Dermis blood vessel endothelial cell (primary cell): ENCODE measurements at places on chromosomes 2 and 18.
A peak's percentile ranks its signal among the peaks of the same experiment; 100 is the strongest.

GRCh38 chr2:133957724-133958480, 296.0 kb upstream of the MGAT5 start:
- DNase-seq = no peak

DNA sequence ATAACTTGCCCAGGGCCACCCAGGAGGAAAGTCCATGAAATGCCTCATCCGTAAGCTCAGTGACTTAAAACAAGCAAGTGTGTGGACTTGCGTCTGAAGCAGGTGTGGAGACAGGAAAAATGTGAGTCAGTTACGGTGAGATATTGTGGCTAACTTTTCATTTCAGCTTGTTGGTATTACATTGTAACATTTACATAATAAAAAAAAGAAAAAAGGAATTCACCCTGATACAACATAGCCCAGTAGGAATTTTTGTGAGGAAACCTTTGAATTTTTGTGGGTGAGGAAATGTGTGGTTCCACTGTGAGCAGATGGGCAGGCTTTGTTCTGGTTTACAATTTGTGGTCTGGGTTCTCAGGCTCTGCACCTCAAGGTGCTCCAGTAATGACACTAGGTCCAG, 33.7 kb upstream of the LYPD6B start:
- DNase-seq = no peak

- DNase-seq = no peak
These were observed 90.9 kb downstream of the PLA2R1 start for GRCh38 chr2:159971365-159972152.

GRCh38 chr2:217733461-217733860, 269.3 kb downstream of the TNS1 start:
- no peak for DNase-seq

- peak; percentile 2 for DNase-seq
These were observed 1710.4 kb downstream of the SUCLG1 start for GRCh38 chr2:82748653-82749052.

DNA sequence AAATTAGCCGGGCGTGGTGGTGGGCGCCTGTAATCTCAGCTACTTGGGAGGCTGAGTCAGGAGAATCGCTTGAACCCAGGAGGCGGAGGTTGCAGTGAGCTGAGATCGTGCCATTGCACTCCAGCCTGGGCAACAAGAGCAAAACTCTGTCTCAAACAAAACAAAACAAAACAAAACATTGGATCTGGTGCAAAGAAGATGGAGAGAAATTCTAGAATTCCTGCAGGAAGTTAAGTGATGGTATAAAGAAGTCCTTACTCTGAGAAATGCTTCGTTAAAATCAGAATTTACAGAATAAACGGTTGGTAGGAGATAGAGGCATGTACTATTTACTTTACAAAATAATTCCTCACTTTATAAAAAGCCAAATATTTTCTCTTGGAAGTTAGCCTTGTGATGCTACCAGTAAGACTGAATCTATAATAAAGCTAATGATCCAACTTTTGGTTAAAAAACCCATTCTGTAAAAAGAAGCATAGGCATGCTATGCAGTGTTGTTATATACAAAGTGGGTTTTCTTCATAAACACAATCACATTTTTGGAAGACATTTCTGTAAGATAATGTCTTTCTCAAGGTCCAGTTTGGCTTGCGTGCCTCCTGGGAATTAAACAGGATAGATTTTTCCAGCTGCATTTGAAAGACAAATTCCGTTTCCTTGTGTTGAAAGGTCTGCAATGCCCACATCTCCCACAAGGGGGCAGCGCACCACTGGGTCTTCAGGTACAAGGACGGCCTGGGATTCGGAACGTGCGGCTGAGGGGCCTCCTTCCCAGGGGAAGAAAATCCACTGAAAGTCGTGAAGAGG, 35.6 kb upstream of the PNO1 start:
- peak; percentile 94 for DNase-seq

GRCh38 chr2:37934591-37935513, 9.8 kb downstream of the RMDN2 start:
- DNase-seq = no peak

GRCh38 chr2:238709325-238710025, 138.4 kb upstream of the TWIST2 start:
- no peak for DNase-seq

- no peak for DNase-seq
These were observed 3.6 kb upstream of the ECEL1 start for GRCh38 chr2:232491139-232491780.

GRCh38 chr2:82182270-82182669, 1877.7 kb upstream of the LRRTM1 start:
- DNase-seq = no peak

GRCh38 chr2:234695981-234696380, 199.1 kb upstream of the ARL4C start:
- no peak for DNase-seq

- DNase-seq = no peak
These were observed 122.2 kb upstream of the PXDN start for GRCh38 chr2:1866402-1867111.

DNA sequence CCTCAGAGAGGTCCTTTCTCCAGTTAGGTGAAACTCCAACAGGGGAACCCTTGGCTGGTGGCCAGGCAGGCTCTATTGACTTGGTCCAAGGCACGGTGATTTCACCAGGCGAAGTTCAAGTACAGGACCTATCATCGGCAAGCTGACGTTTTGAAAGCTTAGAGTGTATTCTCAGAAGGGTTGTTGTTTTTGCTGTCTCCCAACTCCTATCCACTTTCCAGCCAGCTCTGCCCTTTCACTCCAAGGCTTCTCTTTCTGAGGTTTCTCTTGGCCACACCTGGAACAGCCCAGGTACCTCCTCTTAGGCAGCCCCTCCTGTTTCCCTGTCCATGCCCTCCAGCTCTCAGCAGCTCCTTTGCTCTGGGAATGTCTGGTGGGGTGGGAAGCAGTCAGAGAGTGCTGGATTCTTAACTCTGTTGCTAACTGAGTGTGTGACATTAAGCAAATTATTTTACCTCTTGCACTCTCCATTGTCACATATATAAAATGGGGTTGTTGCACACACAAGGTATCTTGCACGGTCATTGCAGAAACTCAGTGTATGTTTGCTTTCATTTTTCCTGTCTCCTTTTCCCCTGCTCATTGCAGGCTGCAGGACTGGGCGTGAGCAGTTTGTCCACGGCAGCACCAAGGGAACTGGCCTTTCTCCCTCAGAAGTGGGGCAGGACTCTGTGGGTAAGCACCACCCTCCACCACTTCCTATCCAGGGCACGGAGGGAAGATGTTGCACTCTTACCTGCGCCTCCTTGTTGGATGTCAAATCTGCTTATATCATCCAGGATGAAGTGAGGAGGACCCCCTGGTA, 30.2 kb downstream of the CAPN13 start:
- no peak for DNase-seq

DNA sequence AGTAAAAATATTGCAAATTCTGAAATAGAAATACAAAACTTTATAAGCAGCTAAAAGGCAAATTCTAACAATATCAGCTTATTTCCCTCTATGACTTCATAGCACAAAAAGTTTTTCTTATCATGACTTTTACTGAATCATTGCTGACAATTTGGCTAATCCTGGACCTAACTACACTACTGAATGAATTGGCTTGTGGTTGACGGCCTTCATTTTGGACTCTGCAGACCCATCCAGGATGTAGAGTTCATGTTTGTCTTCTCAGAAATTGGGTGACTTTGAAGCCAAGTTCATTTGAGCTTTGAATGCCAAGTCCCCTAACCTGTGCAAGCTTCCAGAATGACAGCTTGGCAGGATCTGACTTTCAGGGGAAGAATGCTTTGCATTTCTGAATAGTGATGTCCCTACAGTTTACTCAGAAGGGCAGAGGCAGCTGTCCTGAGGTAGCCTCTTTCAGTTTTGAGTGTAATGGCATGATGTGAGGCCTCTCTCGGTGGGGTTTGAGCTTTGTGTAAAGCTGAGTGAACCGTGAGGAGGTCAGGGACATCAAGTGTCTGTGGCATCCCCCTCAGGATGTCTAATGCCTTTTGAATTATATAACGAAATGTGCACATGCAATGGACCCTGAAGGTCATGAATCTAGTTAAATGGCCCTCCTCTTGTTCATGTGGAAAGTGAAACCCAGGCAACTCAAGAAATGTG, 48.0 kb downstream of the EFEMP1 start:
- DNase-seq = no peak

DNA sequence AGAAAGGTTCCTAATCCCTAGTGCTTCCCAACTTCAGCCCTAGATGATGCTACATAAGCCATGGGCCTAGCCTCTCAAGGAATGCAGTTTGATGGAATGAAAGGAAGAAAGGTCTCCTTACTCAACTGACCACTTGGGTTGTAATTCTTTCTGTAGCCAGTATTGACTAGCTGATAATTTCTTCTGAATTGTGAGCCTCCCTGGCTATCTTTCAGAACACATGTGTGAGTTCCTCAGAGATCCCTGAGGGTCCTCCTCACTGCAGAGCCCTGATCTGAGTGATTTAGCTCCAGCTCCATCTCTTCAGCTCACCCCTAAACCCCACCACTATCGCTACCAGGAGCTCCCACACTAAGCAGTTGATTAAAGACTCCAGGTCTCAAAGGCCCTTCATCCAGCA, 31.5 kb downstream of the CFAP210 start:
- no peak for DNase-seq

DNA sequence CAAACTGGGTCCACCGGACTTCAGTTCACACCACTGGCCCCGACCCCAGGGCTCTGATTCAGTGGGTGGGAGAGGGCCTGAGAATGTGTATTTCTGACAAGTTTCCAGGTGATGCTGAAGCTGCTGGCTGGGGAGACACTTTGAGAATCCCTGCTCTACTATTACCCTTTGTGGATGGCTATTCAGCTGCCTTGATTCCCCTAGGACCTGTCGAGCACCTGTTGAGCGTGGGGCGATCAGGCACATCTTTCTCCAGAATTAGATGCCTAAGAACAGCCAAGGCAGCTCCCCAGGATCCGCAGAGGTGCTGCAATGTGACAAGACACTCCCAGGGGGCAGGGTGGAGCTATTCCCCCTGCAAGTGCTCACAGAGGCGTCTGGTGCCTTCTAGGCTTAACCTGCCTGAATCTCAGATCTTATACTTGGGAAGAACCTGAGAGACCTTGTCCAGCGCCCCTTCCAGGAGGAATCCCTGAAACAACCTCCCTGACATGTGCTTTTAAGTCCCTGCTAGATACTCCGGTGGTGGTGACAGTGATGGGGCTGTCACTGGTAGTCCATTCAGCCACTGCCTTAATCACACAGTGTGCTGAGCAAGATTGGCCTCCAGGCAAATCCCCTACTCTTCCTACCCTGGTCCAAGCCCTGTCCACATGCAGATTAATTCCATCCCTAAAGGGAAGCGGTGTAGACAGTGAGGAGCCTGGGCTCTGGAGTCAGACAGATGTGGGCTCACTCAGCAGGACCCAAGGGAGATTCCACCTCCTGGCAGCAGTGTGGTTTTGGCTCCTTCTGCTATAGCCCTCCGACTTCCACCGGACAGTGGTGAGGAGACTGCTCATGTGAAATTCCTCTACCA, 43.4 kb upstream of the OTOF start:
- peak; percentile 30 for DNase-seq
